Right ventricle myocardium inferior (tissue), 1 donor: ENCODE measurements at places on chromosomes 6 and 20. TPM values are rescaled to one million over a fixed set of nuclear protein-coding genes. Genes with fewer than 3 reads are reported as not detected.

The LIN28B gene
- total RNA-seq, result not detected

The SYTL3 gene
- total RNA-seq, result 10.8 TPM

DNA sequence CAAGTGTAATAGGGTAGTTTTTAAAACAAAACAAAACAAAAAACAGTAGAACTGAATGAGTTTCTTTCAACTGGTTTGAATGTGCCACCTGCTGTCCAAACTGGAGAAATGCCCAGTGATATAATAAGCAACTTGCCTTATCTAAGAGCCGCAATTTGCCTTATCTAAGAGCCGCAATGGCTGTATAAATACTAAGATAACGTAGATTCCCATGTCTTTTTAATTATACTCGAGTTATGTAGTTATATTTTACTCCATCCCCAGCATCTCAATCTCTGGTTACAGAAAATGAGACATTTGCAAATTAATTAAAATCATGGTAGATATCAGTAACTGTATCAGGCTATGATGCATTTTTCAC is 67.2 kb downstream of the RPP40 start:
- no peak for DNase-seq

The OVOL2 gene
- not detected for total RNA-seq

DNA sequence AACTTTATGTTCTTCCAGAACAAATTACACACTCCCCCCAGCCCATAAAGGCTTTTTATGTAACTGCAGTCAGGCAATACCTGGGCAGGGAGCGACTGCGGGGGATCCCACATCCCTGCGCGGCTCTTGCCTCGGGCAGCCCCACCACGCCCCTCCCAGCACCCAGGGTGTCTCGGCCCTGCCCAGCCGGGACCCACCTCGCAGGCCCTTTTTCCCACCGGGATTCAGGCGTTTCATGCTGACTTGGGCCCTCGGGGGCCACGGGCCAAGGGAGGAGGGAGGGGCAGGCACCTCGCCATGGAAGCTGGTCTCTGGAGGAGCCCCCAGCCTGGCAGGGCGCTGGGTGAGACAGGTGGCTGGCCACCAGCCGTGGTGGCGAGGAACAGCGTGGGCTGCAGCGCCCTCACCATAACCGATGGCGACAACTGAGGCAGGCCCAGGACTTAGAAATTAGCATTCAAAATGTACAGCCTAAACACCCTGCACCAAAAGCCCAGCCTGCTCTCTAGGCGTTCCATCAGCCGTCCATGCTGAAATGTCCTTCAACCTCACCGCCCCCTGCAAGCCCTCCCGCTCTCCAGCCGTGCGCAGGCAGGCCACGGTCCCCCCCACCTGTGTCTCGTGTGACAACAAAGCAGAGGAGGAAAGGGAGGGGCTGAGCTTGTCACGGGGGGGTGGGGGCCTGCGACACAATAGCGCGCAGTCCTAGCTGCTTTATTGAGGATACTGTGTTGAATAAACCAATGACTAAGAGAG is 15.1 kb upstream of the FOXC1 start:
- DNase-seq, result no peak

The CCN6 gene
- total RNA-seq, result not detected

The PNLDC1 gene
- total RNA-seq, result 0.32 TPM

DNA sequence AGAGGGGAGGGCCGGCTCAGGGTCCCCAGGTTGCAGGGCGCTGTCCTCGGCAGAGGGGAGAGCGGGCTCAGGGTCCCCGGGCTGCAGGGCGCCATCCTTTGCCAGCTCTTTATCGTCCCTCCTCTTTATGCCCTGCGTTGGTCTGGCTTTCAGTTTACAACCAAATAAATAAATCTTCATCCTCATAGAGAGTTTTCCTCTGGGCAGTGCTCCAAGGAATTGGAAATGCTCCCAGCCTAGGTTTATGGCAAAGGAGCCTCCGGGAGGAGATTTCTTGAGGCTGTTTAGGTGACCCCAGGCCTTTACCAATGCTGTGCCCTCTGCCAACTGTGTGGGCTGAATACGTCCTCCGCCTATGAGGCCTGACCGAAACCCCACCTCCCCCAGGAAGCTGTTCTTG is 60.2 kb downstream of the CHMP4B start:
- DNase-seq, result no peak

The TINAG gene
- total RNA-seq, result not detected

- no peak for DNase-seq
Measured at GRCh38 chr6:7911345-7911725, 747 bp upstream of the TXNDC5 start.

The SAMD5 gene
- 0.51 TPM for total RNA-seq

The C20orf202 gene
- 0.14 TPM for total RNA-seq

DNA sequence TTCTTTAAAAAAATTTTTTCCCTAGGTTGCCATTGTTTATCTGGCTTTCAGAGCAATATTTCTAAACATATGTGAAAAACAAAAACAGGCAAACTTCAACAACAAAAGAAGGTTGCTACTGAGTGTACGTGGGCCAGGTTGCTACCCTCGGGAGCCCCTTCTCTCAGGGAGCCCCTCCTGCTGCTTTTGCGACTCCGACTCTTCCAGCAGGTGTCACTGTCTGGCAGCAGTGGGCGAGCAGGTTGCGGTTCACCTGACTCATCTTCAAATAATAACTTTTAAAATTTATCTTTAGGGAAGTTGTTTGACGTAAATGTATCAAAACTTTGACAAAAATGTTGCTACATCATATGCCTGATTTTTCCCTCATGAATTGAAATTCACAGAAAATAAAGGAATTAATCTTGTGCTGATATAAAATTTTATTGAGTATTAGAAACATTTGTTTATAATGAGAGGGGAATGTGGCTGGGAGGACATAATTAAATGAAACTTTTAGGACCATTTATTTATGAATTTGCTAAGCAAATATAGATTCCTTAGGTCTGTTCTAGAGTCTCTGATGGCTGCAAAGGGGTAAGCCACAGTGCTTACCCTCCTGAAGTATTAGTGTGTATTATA is 138.8 kb downstream of the HIVEP1 start:
- peak; percentile 68 for DNase-seq

- DNase-seq, result no peak
Measured at GRCh38 chr20:22836211-22836610, 198.9 kb upstream of the SSTR4 start.

DNA sequence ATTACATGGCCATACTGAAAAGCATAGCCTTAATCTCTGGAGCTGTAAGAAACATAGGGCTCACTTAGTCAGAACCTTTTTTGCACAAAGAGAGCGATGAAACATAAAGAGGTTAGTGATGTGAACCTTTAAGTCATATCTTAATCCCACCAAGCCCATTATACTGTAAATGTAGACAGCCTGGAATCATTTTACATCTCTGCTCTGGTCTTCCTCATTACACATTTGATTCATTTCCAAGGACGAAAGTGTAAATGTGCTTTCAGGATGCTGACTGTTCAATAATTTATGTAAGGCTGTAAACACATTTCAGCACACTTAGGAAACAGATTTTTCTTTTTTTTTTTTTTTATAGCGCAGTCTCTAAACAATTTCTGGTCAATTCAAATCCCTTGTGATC is 131.3 kb upstream of the B3GAT2 start:
- no peak for DNase-seq

DNA sequence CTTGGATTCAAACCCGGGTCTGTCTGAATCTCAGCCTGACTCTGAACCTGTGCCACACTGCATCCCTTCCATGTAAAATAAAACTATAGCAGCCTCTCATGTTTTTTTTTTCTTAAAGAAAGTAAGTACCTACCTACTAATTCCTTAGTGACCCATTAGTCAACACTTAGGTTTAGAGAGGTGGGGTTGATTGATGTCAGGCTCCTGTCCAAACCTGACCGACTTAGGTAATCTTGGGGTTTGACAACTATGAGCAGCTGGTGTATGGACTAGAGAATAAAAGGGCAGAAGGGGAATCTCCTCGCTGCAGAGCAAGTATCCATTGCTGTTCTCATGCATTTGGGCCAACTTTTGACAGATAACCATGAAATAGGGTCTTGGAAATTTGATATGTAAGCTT is 6.5 kb downstream of the NKAIN2 start:
- DNase-seq, result no peak

The CTAGE9 gene
- not detected for total RNA-seq

GRCh38 chr20:63856098-63856511 is 5.2 kb upstream of the ABHD16B start:
- DNase-seq, result no peak

DNA sequence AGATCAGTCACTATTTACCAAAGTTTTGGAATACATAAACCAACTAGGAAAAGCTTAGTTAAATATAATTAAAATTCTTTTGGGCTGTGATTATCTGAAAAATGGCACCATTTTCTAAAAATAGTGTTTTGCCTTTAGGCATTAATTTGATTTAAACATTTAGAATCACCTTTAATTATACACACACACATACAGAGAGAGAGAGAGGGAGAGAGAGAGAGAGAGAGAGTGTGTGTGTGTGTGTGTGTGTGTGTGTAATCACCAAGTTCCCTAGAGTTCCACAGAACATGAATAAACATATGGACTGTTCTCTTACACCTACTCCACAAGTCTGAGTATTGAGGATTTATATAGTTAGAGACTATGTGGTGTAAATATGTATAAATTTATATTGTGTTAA is 141.2 kb upstream of the ATXN1 start:
- no peak for DNase-seq

DNA sequence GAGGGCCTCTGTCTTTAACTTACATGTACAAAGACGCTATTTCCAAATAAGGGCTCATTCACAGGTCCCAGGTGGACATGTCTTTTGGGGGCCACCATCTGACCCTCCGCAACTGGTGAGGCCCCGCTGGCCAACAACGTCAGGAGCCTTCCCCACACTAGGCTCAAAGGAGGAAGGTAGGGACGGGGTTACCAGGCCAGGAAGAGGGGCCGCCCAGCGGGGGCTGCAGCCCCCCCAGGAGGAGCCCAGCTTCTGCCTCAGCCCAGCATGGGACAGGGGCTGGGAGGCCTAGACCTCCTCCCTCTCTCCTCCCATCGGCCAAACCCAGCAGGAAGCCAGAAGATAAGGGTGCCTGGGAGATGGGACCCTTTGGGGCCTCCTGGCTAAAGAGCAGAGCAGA is 142.7 kb downstream of the TAF4 start:
- DNase-seq, result peak; percentile 40
